PC-3 (cell line): ENCODE measurements at places on chromosomes 16 and 17. TPM values are rescaled to one million over a fixed set of nuclear protein-coding genes. Genes with fewer than 3 reads are reported as not detected.
A peak's percentile ranks its signal among the peaks of the same experiment; 100 is the strongest.

- no peak overlapping the region for H3K4me3 ChIP-seq
- 0 out of 2 replicates have a peak overlapping the region, but pooled peaks have one; percentile 15 for H3K27ac ChIP-seq
- H3K27me3 ChIP-seq, result no peaks in the 10 kb centered on the region
These were observed 7.6 kb upstream of the HNF1B start for GRCh38 chr17:37752482-37752881.

DNA sequence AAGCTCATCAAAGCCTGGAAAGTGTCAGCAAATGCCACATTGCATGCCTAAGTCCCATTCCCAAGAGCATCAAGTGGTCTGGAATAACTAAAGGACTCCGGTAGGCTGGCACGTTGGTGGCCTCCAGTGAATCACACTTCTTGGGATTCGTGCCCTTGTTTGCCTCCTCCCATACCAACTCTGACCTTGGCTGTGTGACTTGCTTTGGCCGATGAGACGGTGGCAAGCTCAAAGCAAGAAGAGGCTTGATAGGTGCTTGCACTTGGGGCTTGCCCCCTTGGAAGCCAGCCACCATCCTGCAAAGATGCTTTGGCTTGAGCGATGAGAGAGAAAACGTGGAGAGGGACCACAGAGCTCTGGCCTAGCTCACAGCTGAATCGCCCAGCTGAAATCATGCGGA is 313.1 kb upstream of the ZFHX3 start:
- H3K36me3 ChIP-seq, result no peaks in the 10 kb centered on the region
- H3K4me1 ChIP-seq, result no peaks in the 10 kb centered on the region
- no peak for DNase-seq

DNA sequence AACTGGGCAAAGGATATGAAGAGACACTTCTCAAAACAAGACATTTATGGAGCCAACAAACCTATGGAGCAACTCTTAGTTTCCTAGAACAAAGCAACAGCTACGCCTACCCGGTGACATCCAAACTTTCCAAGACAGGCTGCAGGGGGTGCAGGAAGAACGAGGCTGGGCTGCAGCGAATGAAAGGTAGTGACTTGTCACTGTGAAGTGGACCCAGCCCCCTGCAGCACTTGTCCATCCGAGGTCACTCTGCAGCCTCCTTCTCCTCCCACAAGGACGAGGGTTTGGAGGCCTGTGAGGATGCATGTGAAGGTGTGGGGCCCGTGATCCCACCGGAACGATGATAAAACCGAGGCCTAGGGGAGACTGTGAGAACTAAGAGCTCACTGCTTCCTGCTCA is 192.6 kb upstream of the RPL38 start:
- no peaks in the 10 kb centered on the region for H3K36me3 ChIP-seq
- H3K4me3 ChIP-seq, result no peak overlapping the region
- no peaks in the 10 kb centered on the region for H3K4me1 ChIP-seq
- H3K27me3 ChIP-seq, result peaks cover 75% of the 10 kb centered on the region
- no peak overlapping the region for H3K27ac ChIP-seq

The KRT23 gene
- total RNA-seq, result not detected in 2 replicates

The NOD2 gene
- 0.07 TPM in 1 of 2 replicates, not detected in the other for total RNA-seq

The PABPN1L gene
- not detected in 2 replicates for total RNA-seq

The DNAI2 gene
- total RNA-seq, result not detected in 2 replicates
